ENCODE measurements at places on chromosomes 11 and 22.
A peak's percentile ranks its signal among the peaks of the same experiment; 100 is the strongest.

- DNase-seq, result no peak
Measured at GRCh38 chr11:122593473-122594420, 61.8 kb upstream of the UBASH3B start.

- no peak for DNase-seq
Measured at GRCh38 chr22:22683668-22684361, 39.4 kb downstream of the GGTLC2 start.

DNA sequence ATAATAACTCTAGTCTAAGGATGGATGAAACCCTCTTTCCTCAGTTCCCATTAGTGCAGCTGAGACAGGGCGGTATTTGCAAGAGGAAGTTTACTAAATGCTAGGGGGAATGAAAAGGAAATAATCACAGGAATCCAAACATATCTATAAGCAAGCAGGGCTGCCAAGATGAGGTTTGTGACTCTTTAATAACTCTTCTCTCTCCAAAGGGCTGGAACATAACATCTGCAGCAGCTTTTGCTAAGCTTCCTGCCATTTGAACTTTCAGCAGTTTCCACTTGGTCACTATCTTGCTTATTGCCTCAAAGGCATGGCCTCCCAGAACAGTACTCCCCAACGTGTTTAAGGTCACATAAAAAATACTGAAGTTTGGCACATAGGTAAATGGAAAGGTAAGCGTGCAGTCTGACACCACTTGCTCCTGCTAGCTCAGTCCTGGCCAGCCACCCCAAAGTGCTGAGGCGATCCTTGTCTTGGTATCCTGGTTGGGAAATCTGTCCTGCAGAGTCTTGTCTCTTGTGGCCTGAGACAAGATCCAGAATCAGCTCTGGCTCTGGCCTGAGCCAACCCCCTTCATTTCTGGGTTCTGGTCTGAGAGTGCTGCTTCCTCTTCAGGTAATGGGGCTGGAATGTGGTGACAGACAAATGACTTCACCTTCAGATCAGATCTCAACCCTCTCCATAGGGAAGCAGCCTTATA lies 81.8 kb downstream of the KCNC1 start:
- DNase-seq, result no peak

DNA sequence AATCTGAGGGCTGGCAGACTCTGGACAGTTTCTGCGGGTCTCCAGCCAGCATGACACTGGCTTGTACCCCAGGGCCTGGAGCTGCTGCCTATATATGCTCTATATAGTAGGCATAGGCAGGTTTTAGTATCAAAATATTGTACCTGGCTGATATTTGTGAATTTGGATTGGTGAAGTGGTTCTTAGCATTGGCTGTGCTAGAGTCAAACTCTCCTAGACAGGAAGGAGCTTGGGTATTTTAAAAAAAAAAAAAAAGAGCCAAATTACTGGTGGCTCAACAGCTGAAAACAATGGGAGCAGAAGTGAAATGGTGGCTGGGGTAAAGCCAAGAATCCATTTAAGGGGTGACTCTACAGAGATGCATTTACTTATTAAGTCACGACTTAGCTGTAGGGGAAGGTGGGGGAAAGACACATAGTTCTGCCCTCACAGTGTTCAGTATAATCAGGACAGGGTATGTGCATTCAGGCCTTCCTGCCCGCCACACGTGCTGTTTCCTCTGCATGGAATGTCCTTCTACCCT lies 11.0 kb upstream of the MTFP1 start:
- no peak for DNase-seq

DNA sequence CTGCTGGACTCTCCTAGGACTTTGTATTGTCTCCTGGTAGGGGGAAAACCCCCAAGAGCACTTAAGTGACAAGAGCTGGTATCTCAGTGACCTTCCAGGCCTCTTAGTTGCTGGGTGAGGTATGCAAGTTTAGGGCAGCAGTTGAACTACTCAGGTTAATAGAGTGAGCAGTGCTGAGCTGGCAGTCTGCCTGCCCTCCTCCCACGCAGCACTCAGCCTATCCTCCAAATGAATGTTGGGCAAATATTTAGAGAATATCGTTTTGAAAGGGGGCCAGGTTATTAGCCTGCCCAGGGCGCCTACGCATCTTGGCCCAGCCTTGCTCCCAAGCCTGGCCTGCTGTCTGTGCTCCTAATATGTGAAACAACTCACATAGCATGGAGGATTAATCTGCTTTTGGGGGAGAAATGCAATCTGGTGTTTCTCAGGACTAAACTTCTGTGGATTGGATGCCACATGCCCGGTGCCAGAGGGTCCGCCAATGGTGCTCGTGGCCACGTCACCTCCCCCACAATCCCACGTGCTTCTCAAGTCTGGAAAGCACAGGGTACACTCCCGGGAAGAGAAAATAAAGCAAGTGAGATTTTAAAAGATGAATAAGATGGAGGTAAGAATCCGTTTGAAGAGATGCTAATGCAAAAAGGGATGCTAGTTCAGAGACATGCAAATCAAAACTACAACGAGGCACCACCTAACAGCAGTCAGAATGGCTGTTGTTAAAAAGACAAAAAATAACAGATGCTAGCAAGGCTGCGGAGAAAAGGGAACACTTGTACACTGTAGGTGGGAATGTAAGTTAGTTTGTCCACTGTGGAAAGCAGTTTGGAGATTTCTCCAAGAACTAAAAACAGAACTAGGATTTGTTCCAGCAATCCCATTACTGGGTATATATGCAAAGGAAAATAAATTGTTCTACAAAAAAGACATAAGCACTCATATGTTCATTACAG lies 67.7 kb downstream of the SPON1 start:
- peak; percentile 71 for DNase-seq

DNA sequence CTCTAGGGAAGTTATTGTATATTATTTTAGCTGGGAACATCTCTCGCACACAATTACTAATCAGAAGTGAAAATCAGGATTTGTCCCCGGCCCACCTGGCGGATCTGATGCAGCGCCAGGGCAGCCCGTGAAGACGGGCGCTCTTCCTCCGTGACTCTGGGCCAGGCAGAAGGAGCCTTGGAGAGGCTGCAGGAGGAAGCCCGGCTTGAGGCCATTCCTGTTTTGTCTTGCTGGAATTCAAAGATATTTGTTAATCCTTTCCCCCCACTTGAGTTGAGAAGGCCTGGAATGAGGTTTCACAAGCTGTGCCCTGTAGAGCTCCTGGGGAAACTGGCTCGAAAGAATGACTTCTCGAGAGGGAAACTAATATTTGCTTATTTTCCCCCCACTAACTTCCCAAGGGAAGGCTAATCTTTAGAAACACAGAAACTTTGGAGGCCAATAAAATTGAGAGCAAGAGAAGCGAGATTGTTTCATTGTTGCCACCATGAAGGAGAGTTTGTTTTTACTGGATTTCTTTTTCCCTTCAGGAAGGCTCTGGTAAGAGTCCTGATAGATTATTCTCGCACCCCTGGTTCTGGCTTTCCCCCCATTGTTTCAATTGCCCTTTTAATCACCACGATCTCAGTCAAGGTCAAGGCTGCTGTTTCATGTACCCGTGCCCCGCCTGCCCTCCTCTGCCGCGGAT lies 92.8 kb upstream of the SEPTIN5 start:
- peak; percentile 72 for DNase-seq

GRCh38 chr11:58832056-58832645 lies 12.4 kb downstream of the GLYATL2 start:
- no peak for DNase-seq

DNA sequence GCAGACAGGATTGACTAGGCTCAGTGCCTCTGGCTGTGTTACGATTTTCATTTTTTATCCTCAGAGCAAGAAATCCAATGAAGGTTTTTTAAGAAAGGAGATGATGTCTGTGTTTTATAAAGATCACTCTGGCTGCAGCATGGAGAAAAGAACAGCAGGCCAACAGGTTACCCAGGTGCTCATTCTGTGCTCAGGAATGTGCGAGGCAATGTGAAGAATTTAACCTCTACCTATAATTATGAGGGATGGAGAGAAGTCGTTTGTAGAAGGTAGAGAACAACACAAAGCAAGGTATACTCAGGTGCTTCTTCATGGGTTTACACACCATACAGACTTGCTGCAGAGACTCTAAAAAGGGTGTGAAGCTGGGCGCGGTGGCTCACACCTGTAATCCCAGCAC lies 10.0 kb upstream of the RTCB start:
- no peak for DNase-seq

- DNase-seq, result no peak
Measured at GRCh38 chr22:41949297-41949965, 2.5 kb upstream of the CENPM start.

DNA sequence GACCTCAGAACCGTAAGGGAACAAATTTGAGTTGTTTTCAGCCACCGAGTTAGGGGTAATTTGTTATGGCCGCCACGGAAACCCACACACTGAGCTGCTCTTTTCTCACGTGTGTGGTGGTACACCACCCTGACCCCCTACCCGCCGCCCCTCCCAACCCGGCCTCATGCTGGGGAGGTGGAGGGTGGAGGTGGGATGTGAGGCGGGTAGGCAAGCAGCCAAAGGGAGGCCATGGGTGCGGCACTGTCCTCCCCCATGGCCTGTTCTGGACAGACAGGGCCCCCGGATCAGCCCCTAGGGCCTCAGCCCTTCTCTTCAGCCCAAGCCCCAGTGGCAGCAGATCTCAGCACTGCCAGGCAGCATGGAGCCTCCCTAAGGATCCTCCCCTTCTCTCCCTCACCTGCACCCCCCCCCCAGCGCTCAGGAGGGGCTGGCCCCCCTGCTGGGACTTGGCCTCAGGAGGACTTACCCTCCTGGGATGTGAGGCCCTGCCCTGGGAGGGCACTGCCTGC lies 7.9 kb downstream of the PRR5 start:
- no peak for DNase-seq

Data from lung (tissue), 17 donors.